ENCODE measurements at places on chromosomes 16 and 17. TPM values are rescaled to one million over a fixed set of nuclear protein-coding genes. Genes with fewer than 3 reads are reported as not detected.

DNA sequence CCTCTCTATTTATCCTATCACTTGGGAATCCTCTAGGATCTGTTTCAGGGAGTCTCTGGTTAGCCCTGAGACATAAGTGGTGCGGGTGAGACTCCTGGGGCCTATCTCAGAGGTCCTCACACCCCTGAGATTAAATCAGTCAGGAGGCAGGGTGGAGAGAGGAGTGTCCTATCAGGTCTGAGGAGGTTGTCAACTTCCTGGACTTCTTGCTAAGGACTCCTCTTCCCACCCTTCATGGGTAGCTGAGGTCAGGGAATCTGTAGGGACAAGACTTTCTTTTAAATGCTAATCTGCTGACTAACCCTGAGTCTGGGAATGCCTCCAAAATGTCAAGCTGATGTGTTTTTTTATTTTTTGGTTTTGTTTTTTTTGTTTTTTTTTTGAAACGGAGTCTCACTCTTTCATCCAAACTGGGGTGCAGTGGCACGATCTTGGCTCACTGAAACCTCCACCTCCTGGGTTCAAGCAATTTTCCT, 6.6 kb upstream of the ARMC5 start:
- peak; percentile 91 for DNase-seq

DNA sequence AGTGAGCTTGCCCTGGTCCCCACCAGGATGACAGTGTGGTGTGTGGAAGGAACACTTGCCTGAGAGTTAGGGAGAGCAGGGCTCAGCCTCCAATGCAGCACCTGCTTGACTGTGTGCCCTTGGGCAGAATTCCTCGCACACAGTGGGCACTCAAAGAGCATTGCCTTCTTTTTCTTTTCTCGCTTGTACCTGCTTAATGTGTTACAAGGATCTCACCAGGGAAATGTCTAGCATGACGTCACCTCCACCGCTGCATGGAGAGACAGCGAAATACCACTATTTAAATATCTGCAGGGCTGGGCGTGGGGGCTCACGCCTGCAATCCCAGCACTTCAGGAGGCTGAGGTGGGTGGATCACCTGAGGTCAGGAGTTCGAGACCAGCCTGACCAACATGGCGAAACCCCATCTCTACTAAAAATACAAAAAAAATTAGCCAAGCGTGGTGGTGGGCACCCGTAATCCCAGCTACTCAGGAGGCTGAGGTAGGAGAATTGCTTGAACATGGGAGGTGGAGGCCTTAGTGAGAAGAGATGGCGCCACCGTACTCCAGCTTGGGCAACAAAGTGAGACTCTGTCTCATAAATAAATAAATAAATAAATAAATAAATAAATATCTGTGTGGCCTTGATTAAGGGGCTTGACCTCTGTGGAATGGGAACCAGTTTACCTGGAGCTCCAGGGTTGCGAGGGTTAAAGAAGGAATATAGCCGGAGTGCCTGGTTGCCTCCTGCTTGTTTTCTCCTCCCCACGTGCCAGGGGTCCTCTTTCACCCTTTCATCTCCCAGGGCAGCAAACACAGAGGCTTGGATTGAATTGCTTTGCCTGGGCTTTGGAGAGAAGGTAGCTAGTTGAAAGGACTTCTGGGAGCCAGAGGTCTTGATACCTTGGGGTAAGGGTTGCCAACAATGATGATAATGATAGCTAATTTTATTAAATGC, 16.3 kb downstream of the SNX29 start:
- DNase-seq = no peak

GRCh38 chr17:81522491-81523401, 5.4 kb upstream of the FSCN2 start:
- peak; percentile 36 for DNase-seq

The WNK4 gene
- total RNA-seq = 3.9 TPM

GRCh38 chr17:73600103-73600871, 44.0 kb downstream of the SDK2 start:
- DNase-seq = peak; percentile 12

- DNase-seq = no peak
These were observed 48.2 kb upstream of the FOXJ1 start for GRCh38 chr17:76189247-76189646.

GRCh38 chr17:58401287-58401686, 16.0 kb downstream of the RNF43 start:
- DNase-seq = no peak

GRCh38 chr16:66079671-66080334, 286.7 kb upstream of the CDH5 start:
- DNase-seq = no peak

GRCh38 chr17:38616361-38616760, 10.6 kb upstream of the SRCIN1 start:
- no peak for DNase-seq

GRCh38 chr16:31487720-31488467, 5.0 kb downstream of the SLC5A2 start:
- DNase-seq = peak; percentile 46

The KRTAP1-5 gene
- total RNA-seq = 16.4 TPM

- no peak for DNase-seq
These were observed 276.0 kb downstream of the GRIN2A start for GRCh38 chr16:9906218-9906617.

DNA sequence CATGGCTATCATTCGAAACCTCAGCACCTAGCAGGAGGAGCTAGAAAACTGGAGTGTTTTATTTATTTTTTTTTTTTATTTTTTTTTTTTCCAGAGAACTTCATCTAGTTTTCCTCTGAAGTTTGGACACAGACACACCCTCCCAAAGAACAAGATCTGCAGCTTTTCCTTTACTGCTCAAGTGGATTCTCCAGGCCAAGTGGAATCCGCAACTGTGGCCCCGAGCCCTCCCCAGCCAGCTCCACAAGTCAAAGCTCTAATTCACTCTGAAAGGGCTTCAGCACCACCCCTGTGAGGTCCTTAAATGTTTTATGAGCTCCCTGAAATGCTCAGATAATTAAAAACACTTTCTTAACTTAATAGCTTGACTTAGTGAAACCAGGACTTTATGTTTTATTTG, 332.1 kb upstream of the DYNLRB2 start:
- no peak for DNase-seq

GRCh38 chr16:84775262-84775810, 44.4 kb upstream of the CRISPLD2 start:
- no peak for DNase-seq

The PRR35 gene
- not detected for total RNA-seq

GRCh38 chr17:46963571-46963970, 15.5 kb downstream of the RPRML start:
- DNase-seq = no peak

The NACA2 gene
- total RNA-seq = not detected

The HID1 gene
- 3.5 TPM for total RNA-seq

The TBC1D3B gene
- not detected for total RNA-seq

- no peak for DNase-seq
These were observed 539 bp upstream of the VAMP2 start for GRCh38 chr17:8162997-8163977.

The GLIS2 gene
- 4.8 TPM for total RNA-seq

DNA sequence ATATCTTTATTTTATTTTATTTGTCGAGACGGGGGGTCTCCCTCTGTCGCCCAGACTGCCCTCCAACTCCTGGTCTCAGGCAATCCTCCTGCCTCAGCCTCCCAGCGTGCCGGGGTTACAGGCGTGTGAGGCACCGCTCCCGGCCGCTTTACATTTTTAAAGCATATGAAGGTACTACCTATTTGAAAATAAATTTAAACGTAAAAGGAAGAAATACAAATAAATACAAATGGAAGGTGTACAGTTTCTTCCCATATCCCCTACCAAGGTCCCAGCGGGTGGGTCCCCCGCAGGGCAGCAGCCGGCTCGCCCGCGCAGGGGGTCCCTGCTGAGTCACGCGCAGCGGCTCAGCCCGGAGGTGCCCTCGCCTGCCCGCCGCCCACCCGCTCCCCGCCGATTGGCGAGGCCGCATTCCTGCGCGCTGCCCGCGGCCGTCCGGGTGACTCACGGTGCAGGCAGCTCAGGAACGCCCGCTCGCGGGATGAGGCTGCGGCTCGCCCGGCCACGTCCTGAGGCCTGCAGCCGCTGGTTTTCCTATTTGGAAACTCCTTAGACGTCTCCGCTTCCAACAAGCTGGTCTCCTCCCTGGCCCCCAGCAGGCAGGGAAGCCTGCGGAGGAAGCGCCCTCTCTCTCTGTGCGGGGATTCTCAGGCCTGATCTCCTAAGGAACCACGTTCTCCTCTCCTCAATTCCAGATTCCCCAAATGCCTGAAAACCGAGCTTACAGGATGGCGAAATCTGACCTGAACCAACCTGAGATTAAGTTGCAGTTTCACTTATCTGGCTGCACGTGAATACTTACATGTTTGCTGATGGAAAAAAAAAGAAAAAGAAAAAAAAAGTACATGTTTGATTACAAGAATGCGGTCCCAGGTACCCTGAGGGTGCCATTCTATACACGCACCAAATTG, 54.8 kb upstream of the MAP3K14 start:
- DNase-seq = peak; percentile 95

- peak; percentile 55 for DNase-seq
These were observed 259.7 kb downstream of the SEC14L1 start for GRCh38 chr17:77400445-77400870.

GRCh38 chr17:44604116-44604761, 47.0 kb downstream of the FZD2 start:
- no peak for DNase-seq

DNA sequence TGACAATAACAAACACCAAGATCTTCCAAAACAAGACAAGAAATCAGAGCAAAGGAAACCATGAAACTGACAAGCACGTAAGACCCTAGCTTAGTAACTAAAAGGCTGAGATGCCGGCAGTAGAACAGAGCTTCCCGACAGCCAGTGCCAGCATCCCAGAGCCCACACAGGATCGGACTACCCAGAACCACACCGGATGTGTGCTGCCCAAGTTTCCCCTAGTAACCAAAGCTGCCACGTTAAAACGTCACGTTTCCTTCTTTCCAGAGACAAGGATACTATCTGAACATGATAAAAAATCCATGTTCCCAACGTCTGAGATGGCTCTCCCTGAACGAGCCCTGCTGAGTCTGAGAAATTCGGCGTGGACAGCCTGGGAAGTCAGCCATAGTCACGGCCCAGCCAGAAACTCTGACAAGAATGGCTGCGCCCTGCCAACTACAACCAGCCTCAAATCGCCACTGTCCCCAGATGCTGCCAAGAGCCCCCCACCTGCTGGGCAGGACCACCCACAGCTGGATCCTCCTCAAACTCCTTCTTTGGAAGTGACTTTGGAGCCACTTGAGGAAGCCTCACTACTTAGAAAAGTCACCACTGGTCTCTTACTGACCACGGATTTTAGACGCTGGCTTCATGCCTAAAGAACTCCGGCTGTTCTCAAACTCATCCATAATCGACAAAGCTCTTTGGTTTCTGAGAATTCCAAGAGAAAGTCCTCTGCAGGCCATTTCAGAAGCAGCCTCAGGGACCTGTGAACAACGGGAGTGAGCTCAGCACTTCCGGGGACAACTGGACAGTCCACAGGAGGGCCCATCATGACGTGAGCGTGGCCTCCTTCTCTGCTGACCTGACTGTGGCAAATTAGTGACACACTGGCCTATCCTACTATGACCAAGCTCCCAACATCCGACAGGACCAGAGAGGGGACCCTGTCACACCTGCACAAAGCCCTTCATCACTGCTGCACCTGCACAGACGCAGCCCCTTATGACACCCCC, 16.7 kb downstream of the CCDC57 start:
- DNase-seq = no peak

DNA sequence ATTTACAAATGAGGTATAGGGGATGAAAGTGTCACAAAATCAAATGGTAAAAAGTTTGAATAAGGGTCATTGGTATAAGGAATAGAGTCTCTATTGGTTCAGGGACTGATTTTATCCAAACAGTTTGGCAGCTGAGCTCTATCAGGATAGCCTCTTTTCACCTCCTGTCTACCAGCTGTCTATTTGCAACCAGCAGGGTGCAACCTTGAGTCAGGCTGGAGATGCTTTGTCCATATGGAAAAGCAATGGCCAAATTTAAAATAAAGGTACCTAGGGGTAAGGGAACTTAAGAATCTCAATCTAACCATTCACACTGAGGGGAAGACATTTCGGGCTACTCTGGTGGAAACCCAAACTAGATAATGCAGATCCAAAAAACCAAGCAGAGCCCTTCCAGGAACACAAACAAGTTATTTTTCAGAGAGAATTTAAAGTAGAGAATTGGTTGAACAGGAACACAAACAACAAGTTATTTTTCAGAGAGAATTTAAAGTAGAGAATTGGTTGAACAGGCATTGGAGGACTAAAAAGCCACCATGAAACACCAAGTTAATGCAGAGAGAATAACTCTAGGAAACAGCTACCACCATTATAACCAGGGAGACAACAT, 12.6 kb upstream of the CA10 start:
- DNase-seq = no peak

The GP2 gene
- total RNA-seq = not detected

The APPBP2 gene
- 42.8 TPM for total RNA-seq

GRCh38 chr17:42441371-42442195, 17.1 kb upstream of the ATP6V0A1 start:
- no peak for DNase-seq

DNA sequence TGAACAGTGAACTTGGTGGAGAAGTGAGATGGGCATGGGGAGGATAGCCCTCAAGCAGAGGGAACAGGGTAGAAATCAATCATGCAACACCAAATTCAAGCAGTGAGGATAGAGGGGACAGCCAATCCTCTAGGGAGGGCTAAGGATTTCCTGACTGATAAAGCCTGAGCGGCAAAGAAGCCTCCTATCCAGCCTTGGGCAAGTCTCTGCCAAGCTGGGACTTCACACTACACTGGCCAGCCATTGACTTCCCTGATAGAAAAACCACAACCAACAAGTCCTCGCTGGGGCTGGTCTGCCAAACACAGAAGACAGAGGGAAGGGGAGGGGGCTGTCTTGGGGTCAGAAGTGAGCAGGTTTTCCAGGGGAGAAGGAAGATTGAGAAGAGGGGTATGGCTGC, 2.5 kb upstream of the FBXL19 start:
- no peak for DNase-seq

The SMIM22 gene
- total RNA-seq = not detected

- DNase-seq = peak; percentile 97
These were observed 5.7 kb downstream of the CSNK1D start for GRCh38 chr17:82267575-82268379.

The CYGB gene
- 11.7 TPM for total RNA-seq

DNA sequence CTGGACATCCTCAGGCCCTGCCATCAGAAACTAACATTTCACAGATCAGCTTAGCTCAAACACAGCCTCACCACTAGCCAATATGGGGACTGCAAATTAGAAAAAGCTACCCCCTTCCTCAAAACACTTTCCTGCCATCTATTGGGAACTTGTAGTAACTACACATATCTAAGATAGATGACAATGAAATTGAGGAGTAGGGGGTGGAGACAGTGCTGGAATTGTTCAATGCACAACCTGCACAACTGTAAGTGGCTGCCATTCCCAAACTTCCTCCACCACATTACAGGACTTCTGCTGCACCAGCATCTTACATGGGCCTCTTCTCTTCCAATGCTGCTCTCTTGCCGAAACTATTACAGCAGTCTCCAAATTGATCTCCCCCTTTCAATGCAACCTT, 21.9 kb downstream of the AIPL1 start:
- DNase-seq = peak; percentile 50

The KRTAP4-5 gene
- not detected for total RNA-seq

The DLX3 gene
- not detected for total RNA-seq

The ASIC2 gene
- not detected for total RNA-seq

GRCh38 chr17:16491131-16491702, 776 bp downstream of the LRRC75A start:
- DNase-seq = no peak

Measured in fibroblast of villous mesenchyme (primary cell).